ENCODE measurements at places on chromosomes 1 and 21. TPM values are rescaled to one million over a fixed set of nuclear protein-coding genes. Genes with fewer than 3 reads are reported as not detected.

GRCh38 chr1:63524201-63524600, 876 bp downstream of the EFCAB7 start:
- peak; percentile 13 for DNase-seq

DNA sequence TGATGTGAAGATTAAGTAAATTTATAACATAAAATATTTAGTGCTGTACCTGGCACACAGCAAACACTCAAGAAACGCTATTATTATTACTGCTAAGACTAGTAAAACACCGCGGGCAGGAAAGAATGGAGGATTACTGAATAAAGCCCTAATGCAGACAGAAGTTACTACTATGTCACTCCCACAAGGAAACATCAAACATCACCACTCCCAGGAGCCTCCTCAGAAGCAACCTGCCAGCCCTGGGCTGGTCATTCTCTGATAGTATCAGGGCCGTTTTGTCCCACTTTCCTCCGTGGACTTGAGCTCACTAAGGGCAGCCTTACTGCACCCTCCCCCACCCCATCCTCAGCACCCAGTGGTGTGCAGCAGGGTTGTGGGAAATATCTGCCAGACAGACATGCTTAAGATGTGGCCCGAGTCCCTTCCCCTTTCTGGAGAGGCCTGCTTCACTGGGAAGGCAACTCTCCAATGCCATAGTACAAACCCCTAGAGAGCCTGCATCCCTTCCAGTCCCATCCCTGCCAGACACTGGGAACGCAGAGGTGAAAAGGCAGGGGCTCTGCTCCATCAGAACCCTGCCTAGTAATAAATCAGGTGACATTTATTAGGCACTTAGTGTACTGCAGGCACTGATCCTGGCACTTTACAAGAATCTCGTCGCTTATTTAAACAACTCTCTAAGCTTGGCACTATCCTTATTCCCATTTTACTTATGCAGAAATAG, 41.7 kb upstream of the ECE1 start:
- DNase-seq, result no peak

- DNase-seq, result peak; percentile 87
These were observed at the start of gene KLHDC9 for GRCh38 chr1:161098210-161099068. KLHDC9 (plus strand) TSS chr1:161098361; CDS start chr1:161098536, 175 bp downstream.

GRCh38 chr1:162236201-162236600, 140.5 kb downstream of the SPATA46 start:
- DNase-seq, result no peak

The TRIM67 gene
- polyA plus RNA-seq, result 0.01 TPM

- no peak for DNase-seq
These were observed 63.6 kb downstream of the EPHB2 start for GRCh38 chr1:22773981-22774832.

GRCh38 chr21:17795146-17796036, 23.8 kb downstream of the C21orf91 start:
- peak; percentile 31 for DNase-seq

The GBP7 gene
- polyA plus RNA-seq, result not detected

The HJV gene
- not detected for polyA plus RNA-seq

- no peak for DNase-seq
These were observed 42.4 kb downstream of the DOP1B start for GRCh38 chr21:36199021-36199420.

The CCDC17 gene
- 2.5 TPM for polyA plus RNA-seq

GRCh38 chr1:58249737-58250586, 296.6 kb downstream of the OMA1 start:
- peak; percentile 10 for DNase-seq

DNA sequence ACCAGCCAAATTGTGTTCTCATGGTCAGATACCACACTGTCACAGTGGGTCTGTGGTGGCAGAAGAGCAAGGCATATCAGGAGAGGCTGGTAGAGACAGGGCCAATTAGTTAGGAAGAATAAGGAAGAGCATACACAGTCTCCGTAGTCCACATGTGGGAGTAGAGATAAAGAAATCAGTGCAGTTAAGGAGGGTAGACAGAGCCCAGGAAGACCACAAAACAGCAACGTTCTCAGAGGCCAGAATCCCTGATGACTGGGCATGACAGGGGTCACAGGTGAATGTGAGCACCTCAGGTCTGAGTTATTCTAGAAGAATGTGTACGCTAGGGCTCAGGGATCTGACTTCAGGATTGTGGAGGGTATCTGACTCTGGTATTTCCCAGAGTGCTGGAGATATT, 31.7 kb downstream of the CD48 start:
- no peak for DNase-seq

- no peak for DNase-seq
These were observed 33.7 kb upstream of the GUCA2A start for GRCh38 chr1:42198251-42198650.

The CRYAA gene
- polyA plus RNA-seq, result not detected

DNA sequence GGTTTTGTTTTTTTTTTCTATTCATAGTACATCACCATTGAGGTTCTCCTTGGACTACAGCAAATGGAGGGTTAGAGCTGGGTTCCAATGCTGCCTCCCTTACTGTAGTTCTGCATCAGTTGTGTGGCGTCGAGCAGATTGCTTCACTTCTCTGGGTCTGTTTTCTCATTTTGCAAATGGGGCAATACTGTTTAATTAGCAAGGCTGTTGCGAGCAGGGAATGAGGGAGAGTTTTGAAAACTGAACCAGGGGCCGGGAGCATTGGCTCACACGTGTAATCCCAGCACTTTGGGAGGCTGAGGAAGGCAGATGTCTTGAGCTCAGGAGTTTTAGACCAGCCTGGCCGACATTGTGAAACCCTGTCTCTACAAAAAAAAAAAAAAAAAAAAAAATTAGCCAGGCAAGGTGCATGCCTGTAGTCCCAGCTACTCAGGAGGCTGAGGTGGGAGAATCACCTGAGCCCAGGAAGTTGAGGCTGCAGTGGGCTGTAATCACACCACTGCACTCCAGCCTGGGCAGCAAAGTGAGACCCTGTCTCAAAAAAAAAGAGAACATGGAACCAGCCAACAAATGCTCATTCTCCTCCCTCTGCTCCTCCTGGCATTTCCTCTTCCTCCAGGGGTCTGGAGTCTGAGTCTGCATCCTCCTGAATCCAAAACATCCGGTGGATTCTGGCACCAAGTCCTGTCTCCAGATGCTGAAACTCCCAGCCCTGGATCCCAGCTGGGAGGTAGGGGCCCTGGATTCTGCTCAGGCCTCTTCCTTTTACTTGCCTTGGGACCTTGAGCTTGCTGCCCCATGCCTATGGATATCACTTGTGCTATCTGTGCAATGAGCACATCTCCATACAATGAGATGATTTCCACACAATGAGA, 3.7 kb upstream of the PLOD1 start:
- DNase-seq, result no peak

Measured in B cell (primary cell).